Stimulated activated CD8-positive, alpha-beta memory T cell treated with anti-CD3 and anti-CD28 coated beads, Interleukin-4, amount 100 ng/mL, for 1 hour (primary cell): ENCODE measurements at places on chromosomes 3 and 15.

DNA sequence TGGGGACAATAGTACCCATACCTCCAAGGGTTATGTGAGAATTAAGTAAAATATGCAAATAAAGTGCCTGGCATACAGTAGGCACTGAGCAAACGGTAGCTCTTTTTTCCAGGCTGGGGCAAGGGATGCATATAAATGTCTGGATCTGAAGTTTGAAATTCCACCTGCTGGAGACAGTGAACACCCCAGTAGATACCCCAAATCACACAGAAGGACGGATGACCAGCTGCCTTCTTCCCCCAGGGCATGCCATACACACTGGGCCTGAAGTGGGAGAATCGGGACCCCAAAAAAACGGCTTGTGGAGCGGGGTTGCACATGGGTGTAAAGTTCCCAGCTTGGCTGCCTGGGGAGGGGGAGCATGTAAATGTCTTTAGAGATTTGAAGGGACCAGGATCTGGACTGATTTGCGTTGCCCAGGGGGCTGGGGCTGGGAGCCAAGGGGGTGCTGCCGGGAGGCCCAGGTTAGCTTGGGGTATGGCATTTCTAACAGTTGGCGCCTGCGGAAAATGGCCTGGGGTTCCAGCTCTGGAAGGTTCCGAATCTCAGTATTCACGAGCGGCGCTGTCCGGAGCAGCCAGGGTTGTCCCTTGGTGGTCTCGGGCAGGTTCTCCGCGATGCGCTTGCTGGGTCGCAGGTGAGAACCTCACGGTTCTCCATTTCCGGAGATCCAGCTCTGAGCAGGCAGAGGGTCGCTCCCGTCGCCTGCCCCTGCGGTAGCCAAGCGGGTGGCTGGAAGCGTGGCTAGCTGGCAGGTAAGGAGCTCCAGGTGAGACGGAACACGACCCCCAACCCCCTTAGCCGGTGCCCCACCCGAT, 42.6 kb upstream of the POLG start:
- DNase-seq: no peak

- no peak for DNase-seq
Measured at GRCh38 chr3:195563317-195563716, 20.2 kb upstream of the PPP1R2 start.

DNA sequence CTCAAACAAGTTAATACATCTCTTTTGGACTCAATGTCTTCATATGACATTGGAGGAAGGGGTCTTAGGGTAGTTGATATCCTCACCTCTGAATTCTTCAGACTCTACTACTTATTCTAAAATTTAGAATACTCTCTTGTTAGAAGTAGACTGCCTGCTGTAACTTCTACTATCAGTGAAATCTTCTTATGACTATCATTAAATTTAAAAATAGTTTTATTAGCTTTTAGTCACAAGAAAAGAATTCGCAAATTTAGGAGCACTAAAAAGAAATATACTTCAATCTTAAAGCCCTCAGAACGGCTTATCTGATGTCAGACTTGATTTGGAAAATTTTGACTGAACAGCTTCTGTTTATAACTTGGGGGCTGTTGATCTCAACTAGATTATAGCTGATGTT, 67.1 kb upstream of the TTC14 start:
- no peak for DNase-seq

- no peak for DNase-seq
Measured at GRCh38 chr3:42638339-42638842, 15.1 kb upstream of the ZBTB47 start.

DNA sequence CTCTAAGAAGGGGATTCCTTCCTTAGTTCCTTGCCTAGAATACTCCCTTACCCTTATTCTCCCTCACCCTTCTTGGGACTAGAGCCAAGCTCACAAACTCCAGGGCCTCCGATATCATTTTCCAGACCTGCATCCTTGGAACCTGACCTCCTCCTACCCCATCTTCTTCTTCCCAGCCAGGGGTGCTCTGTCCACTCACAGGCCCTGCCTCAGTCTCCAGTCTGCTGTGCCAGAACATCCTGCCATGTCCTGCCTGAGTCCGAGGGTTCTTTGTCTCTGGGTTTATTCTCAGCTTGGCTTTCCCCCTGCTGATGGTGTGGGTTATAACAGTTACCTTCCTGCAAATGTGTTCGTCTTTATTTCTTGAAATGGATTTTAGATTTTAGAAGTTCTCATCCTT, 59.9 kb upstream of the MCF2L2 start:
- no peak for DNase-seq
